ENCODE measurements at places on chromosomes 4 and X. TPM values are rescaled to one million over a fixed set of nuclear protein-coding genes. Genes with fewer than 3 reads are reported as not detected.

Gene FGA
- polyA plus RNA-seq = 579 TPM

GRCh38 chrX:41796577-41796976 is 72.6 kb downstream of the GPR82 start:
- no peak overlapping the region for H3K4me3 ChIP-seq
- no peaks in the 10 kb centered on the region for H3K36me3 ChIP-seq
- no peak overlapping the region for H3K27ac ChIP-seq
- no peaks in the 10 kb centered on the region for H3K4me1 ChIP-seq
- DNase-seq = no peak

Gene ADGRL3
- 3.9 TPM for polyA plus RNA-seq

GRCh38 chr4:90515191-90515590 is 388.0 kb downstream of the CCSER1 start:
- H3K27me3 ChIP-seq = no peaks in the 10 kb centered on the region
- no peak overlapping the region for H3K27ac ChIP-seq
- no peak overlapping the region for H3K4me3 ChIP-seq
- no peaks in the 10 kb centered on the region for H3K4me1 ChIP-seq

DNA sequence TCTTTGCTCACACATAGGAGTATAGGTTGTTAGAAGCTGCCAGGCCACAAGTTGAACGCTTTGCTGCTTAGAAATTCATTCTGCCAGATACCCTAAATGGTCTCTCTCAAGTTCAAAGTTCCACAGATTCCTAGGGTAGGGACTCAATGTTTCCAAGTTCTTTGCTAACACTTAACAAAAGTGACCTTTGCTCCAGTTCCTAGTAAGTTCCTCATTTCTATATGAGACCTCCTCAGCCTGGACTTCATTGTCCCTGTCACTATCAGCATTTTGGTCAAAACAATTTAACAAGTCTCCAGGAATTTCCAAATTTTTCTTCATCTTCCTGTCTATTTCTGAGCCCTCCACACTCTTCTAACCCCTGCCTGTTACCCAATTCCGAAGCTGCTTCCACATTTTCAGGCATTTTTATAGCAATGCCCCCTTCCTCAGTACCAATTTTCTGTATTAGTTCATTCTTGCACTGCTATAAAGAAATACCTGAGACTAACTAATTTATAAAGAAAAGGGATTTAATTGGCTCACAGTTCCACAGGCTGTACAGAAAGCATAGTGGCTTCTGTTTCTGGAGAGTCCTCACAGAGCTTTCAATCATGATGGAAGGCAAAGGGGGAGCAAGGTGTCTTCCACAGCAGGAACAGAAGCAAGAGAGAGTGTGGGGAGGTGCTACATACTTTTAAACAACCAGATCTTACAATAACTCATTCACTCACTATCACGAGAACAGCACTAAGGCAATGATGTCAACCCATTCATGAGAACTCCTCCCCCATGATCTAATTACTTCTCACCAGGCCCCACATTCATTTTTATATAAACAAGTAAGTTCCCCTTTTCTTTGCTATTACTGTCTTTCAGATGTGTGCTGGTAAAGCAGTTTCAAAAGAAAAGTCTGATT is 11.5 kb upstream of the TLR1 start:
- no peaks in the 10 kb centered on the region for H3K4me1 ChIP-seq
- H3K4me3 ChIP-seq = no peak overlapping the region
- no peaks in the 10 kb centered on the region for H3K36me3 ChIP-seq
- no peaks in the 10 kb centered on the region for H3K27me3 ChIP-seq
- H3K27ac ChIP-seq = no peak overlapping the region
- no peak for DNase-seq

GRCh38 chrX:151816934-151817333 is 82.4 kb downstream of the CNGA2 start:
- DNase-seq = no peak
- H3K27ac ChIP-seq = no peak overlapping the region
- no peaks in the 10 kb centered on the region for H3K36me3 ChIP-seq
- H3K4me3 ChIP-seq = no peak overlapping the region

DNA sequence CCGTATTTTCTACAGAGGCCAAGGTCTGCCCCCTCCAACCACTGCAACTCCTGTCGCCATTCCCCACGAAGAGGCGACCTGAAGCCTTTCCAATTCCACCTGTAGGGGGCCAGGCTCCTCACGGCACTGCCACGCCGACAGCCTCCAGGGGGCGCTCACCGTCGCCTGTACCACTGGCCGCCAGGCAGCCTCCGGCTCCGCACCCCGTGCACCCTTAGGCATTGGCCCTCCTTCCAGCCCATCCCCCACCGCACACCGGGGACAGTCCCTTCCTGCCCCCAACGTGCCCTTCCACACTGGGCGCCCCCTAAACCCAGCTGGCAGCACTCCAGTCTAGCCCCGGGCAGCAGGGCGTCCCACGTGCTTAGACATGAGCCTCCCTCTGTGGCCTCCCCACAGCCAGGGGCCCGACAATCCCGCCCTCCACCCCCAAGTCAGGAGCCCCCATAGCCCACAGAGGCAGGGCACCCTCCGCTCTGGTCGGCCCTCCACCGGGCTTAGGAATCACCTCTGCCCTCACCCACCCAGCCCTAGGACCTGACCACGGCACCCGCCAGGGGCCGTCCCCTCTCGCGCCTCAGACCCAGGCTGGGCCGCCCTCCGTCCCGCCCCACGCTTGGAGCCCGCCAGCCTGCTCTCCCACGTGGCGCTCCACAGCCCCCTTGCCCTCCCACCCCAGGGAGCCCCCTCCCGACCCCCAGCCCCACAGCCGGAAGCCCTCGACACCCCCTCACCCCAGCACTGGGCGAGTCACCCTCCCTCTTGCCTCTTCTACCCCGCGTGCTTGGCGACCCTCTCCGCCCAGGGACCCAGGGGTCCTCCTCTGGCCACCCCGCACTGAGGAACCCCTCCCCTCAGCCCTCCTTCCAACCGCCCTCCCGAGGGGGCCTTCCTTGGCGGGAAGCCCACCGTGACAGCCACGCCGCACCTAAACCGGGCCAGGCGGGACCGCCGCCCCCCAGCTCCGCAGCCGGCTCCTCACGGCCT is 711 bp downstream of the PNMA6E start:
- no peaks in the 10 kb centered on the region for H3K36me3 ChIP-seq
- H3K4me1 ChIP-seq = no peaks in the 10 kb centered on the region
- H3K27ac ChIP-seq = no peak overlapping the region
- H3K4me3 ChIP-seq = no peak overlapping the region
- no peaks in the 10 kb centered on the region for H3K27me3 ChIP-seq

- DNase-seq = no peak
- H3K36me3 ChIP-seq = no peaks in the 10 kb centered on the region
- peaks cover 3% of the 10 kb centered on the region for H3K4me1 ChIP-seq
- no peak overlapping the region for H3K27ac ChIP-seq
- no peaks in the 10 kb centered on the region for H3K27me3 ChIP-seq
Measured at GRCh38 chr4:99642725-99643489, 14.7 kb downstream of the C4orf54 start.

GRCh38 chr4:47972181-47972580 is 44.3 kb downstream of the CNGA1 start:
- no peak overlapping the region for H3K27ac ChIP-seq
- no peaks in the 10 kb centered on the region for H3K36me3 ChIP-seq
- no peaks in the 10 kb centered on the region for H3K27me3 ChIP-seq
- no peak for DNase-seq
- H3K4me3 ChIP-seq = no peak overlapping the region

- DNase-seq = no peak
- H3K27me3 ChIP-seq = no peaks in the 10 kb centered on the region
- H3K27ac ChIP-seq = no peak overlapping the region
- H3K4me1 ChIP-seq = no peaks in the 10 kb centered on the region
Measured at GRCh38 chr4:68002906-68003305, 39.6 kb upstream of the TMPRSS11A start.

Gene CNKSR2
- polyA plus RNA-seq = 1.5 TPM

Gene MID2
- 4.4 TPM for polyA plus RNA-seq

GRCh38 chr4:68077737-68078136 is 51.9 kb downstream of the TMPRSS11F start:
- no peak overlapping the region for H3K27ac ChIP-seq
- no peaks in the 10 kb centered on the region for H3K27me3 ChIP-seq
- no peak for DNase-seq
- H3K36me3 ChIP-seq = no peaks in the 10 kb centered on the region

GRCh38 chr4:144695721-144696120 is 49.8 kb downstream of the HHIP start:
- H3K4me3 ChIP-seq = no peak overlapping the region
- no peak overlapping the region for H3K27ac ChIP-seq
- H3K27me3 ChIP-seq = no peaks in the 10 kb centered on the region
- DNase-seq = no peak

Gene CWH43
- polyA plus RNA-seq = not detected

- no peak overlapping the region for H3K27ac ChIP-seq
- no peaks in the 10 kb centered on the region for H3K36me3 ChIP-seq
- no peak overlapping the region for H3K4me3 ChIP-seq
- H3K4me1 ChIP-seq = no peaks in the 10 kb centered on the region
- peaks cover 13% of the 10 kb centered on the region for H3K27me3 ChIP-seq
Measured at GRCh38 chr4:80361329-80361900, 25.9 kb downstream of the CFAP299 start.

Gene LRCH2
- polyA plus RNA-seq = 3.2 TPM

- no peaks in the 10 kb centered on the region for H3K27me3 ChIP-seq
- H3K36me3 ChIP-seq = no peaks in the 10 kb centered on the region
- DNase-seq = no peak
- no peak overlapping the region for H3K4me3 ChIP-seq
Measured at GRCh38 chr4:121148000-121148399, 16.1 kb downstream of the TNIP3 start.

Gene MAGEB2
- not detected for polyA plus RNA-seq

DNA sequence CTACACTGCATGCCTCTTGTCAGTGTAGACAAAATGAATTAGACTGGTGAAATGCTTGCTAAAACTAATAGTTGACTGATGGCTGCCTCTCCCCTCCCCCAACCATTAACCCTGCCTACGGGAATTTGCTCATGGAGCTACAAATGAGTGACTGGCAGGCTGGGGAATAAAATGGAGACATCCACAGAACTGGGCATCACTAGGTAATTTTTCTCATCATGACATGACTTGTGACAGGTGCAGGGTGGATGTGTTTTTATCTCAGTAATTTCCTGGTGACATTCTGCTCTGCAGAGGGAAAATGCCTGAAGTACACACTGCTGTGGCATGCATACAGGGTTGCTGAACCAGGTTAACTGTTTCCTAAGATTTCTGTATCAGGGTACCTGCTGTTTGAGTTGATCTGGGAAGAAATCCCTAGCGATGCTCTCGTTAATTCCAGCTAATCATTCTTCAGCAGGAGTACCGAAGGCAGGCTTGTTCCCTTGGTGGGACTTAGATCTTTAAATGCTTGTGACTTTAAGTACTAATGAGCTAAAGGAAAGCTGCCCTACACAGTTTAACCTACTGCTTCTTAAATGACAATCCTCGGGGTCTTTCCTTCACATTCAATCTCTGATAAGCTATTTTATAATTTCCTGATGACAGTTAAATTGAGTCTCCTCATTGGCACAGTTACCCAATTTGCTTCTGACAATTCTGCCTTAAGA is 376.3 kb upstream of the LCORL start:
- DNase-seq = no peak
- no peaks in the 10 kb centered on the region for H3K27me3 ChIP-seq
- H3K4me1 ChIP-seq = peaks cover 11% of the 10 kb centered on the region
- H3K36me3 ChIP-seq = no peaks in the 10 kb centered on the region
- no peak overlapping the region for H3K27ac ChIP-seq

DNA sequence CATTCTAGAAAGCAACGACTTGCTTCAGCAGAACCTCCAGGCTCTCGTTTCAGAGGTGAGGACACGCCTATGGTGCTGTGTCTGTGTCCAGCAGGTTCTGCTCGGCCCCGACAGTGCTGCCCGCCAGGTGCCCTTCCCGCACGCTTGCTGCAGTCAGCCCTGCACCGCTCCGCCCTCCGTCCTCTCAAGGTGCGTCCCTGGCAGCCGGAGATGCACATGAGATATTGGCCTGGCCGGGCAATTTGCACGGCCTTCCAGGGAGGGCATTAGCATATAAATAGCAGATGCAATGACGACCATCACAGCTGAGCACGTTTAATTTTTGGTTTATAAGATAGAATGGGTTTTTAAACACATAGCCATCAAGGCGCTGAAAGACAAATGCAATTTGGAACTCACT is 14.4 kb downstream of the UVSSA start:
- no peak for DNase-seq
- H3K27ac ChIP-seq = no peak overlapping the region
- no peak overlapping the region for H3K4me3 ChIP-seq
- H3K27me3 ChIP-seq = no peaks in the 10 kb centered on the region

DNA sequence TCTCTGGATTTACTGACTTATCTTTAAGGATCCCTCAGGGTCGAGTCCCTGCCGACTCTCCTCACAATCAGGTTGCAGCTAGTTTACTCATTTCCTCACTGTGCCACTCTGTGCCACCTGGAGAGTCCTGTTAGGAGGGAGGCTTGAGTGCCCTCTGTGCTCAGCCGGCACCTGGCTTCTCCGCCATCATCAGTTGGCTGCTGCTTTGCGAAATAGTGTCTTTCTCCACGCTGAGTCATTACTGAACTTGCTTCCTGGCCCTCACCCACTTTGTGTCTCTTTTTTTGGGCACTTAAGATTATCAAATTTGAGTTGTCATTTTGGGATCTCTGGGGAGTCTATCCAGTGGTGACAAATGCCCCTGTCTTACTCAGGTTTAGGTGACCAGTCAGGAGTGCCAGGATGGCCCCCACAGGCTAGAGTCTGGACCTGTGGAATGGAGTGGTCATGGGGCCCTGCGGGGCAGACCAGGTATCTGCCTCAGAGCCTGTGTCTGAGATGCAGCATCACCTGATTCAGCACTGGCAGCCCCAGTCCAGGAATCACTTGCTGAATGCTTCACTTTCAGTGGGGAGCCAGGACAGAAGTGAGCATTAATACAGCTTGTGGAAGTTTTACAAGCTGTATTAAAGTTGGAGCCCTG is 37.7 kb downstream of the JADE1 start:
- H3K4me1 ChIP-seq = no peaks in the 10 kb centered on the region
- no peak overlapping the region for H3K4me3 ChIP-seq
- no peak overlapping the region for H3K27ac ChIP-seq
- H3K27me3 ChIP-seq = no peaks in the 10 kb centered on the region
- no peaks in the 10 kb centered on the region for H3K36me3 ChIP-seq

DNA sequence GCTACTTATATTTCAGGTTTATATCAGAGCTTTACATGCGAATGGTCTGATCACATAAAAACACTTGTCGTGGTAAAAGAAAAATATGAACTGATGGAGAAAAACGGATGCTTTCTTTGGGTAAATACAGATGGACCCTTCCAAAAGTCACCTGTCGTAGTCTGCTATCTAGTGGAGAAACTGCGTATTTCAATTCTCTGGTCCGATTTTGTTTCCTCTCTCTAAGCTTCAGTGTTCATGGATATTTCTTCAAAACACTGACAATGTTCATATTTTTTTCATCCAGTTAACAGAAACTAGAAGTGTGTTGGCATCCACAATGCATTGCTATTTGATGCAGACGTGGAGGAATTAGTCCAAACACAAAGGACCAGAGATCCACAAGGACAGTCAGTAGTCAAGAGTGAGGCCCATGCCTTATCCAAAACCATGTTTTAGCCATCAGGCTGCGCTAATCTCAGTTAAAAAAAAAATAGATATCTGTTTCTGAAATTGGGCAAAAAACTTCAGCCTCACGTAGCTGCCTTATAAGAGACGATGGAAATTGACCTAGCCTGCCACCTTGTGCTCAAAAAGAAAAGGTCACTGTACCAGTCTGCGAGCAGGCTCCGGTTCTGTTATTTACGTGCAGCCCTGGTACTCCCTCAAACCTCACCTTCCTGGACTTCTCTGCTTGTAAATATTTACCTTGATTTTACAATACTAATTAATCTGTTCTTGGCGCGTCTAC is 16.0 kb downstream of the MEPE start:
- H3K4me3 ChIP-seq = no peak overlapping the region
- no peaks in the 10 kb centered on the region for H3K4me1 ChIP-seq
- H3K36me3 ChIP-seq = no peaks in the 10 kb centered on the region

Gene ASB12
- polyA plus RNA-seq = 0.48 TPM

Gene PUDP
- polyA plus RNA-seq = 32.8 TPM
